ENCODE measurements at places on chromosomes 7 and 10.

DNA sequence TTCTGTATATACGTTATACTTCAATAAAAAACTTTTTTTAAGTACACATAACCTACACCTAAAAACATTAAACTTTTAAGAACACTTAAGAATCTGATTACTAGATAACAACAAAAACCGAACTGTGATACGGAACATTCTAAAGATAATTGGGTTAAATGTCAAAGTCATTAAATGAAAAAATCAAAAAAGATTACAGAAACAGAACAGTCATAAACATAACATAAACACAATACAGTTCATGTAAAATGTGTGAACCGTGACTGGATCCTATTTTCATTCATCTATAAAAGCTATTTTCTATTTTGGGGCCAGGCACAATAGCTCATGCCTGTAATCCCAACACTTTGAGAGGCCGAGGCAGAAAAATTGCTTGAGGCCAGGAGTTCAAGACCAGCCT lies 38.6 kb downstream of the ATE1 start:
- DNase-seq, result no peak

DNA sequence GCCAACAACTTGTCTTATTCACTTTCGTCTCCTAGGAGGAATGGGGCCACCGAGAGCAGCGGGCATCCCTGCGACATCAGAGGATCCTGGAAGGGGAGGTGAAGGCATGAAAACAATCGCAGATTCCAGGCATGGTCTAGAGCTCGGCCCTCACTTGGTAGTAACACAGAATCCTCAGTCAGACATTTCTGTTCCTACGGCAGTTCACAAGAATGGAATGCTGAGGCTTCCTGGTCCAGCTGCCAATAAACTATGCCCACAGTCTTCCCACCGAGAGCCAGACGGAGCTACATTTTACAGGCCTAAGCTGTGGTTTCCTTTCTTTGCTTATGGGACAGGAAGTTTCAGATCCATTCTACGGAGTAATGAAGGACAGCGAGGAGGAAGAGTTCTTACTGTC lies 75.8 kb downstream of the OR13A1 start:
- no peak for DNase-seq

DNA sequence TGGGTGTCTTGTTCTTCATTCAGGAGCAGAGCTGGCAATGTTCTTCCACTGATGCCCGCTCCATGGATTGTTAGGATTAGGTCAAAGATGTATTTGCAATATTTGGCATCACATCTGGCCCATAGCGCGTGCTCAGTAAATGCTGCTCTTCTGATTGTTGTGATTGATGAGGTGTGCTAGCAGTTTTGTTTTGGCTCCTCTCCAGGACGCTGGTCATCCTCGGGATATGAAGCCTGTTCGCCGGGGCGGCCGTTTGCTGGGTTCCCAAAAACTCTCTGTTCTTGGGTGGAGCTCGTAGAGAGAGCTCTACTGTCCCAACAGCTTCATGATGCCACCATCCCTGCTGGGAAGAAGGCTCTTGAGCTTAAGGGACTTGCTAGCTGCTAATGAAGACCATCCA lies 96.9 kb downstream of the XRCC2 start:
- DNase-seq, result no peak

DNA sequence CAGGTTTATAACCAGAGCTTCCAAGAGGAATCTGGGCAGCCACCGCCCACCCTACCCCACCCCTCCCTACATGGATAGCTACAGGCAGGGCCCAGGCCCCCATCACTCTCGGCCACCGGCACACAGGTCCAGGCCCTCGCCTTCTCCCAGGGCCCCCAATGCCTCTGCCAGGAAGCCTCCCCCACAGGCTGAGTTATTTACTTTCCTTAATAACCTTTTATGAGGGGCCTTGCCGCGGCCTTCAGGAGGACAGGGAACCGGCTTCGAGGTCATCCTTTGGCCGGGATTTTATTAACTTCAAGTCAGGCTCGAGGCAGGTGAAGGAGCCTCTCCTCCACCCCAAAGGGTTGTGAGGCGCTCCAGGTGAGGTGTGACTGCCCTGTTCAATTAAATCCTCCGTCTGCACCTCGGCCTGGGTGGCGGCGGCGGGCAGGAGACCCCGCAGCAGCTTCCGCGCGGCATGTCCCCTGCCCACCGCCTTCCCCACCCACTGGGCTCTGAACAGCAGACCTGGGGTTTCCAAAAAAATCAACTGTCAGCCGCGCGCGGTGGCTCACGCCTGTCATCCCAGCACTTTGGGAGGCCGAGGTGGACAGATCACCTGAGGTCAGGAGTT lies 106.5 kb downstream of the MICALL2 start:
- DNase-seq, result no peak

GRCh38 chr10:100696477-100696901 lies 48.9 kb upstream of the PAX2 start:
- DNase-seq, result no peak

DNA sequence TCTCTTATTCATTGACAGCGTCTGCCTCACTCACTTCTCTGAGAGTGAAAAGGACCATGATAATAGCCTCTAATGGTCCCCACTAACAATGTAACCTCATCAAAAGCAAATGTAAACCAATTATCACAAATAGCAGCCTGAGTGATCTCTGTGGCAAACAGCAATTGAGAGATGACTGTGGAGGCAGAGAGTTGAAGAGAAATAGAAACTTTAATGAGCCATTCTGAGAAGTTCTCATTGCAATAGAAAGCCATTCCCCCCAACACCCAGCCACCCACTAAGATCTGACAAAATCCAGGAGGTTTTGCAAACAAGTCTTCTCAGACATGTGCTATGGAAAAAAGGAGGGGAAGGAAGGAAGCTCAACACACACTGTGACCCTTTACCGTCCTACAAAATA lies 44.2 kb upstream of the RNF148 start:
- no peak for DNase-seq

DNA sequence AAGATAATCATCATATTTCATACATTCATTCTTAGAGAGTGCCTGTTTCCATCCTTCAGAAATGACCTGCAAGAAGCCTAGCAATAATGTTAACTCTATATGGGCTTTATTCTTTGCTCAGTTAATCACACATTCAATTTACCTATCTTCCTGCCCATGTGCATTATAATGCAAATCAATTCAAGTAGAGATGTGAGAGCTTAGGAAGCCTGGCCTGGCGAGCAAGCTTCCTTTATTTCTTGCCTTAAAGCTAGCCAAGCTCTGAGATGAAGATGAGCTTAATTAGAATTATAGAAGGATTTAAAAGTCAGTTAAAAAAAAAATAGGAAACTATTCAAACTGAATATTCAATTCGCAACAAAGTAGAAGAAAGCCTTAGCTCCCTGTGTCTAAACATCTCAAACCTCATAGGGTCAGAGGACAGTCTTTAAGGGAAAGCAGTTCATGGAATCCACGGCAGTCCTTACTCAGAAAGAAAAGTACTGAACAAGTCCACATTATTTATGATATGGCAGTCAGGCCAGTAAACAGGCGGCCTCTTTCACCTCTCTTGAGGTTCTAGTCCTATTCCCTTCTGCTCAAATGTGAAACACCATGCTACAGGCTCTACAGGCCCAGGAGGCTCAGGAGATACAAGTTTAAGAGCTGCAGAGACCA lies 214.1 kb downstream of the TFEC start:
- no peak for DNase-seq
